ENCODE measurements at places on chromosomes 1 and 21.

GRCh38 chr21:33931799-33932390, 16.3 kb upstream of the ATP5PO start:
- DNase-seq: peak; percentile 48

DNA sequence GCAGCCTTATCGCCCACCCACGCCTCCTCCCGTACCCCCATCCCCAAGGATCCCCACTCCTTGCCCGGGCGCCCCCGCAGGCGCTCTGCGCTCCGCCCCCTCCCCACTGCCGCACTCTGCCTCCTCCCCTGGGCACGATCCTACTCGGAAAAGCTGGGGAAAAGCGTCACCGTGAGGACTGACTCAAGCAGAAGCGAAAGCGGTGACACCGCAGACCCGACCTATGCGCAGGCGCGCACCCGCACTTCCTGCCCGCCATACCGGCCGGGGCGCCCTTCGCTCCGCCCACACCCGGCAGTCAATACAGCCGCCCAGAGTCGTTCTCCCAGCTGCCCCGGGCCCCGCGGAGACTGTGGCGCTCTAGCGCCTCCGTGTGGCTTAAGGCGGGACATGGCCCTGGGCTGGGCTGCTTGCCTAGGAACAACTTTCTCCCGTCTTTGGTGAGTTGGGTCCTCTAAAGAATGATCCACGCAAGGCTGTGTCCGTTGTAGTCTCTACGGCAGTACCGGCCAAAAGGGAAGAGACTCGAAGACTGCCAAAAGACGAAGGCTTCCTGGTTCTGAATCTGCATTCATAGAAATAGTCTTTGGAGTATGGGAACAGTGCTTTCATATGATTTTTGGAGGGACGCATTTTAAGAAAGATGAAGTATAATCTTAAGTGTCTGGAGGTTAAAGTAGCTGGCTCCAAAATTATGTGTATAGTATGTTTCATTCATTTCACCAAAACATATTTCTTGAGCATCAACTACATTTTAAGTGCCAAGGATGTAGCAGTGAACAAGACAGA, at the start of gene OMA1:
OMA1 (minus strand) TSS at position 207 of the 789 bp plus-strand sequence. CDS start 7,432 bp downstream, outside the sequence.
- peak; percentile 97 for DNase-seq

DNA sequence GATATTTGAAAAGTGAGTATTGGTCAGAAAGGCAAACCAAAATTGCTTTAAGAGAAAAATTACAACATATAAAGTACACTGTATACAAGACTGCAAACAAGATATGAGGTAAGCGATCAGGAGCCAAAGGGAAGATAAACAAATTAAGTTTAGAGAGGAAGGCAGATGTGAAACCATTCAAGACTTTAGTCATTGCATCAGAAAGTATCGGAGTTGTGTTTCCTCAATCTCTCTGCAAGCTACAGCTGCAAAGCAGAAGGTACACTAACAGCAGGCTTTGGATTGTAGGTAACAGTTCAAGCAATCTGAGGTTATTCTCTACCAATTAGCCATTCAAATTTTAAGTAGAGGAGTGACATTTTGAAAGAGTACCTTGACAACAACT, 21.3 kb upstream of the TLCD4 start:
- DNase-seq: no peak

DNA sequence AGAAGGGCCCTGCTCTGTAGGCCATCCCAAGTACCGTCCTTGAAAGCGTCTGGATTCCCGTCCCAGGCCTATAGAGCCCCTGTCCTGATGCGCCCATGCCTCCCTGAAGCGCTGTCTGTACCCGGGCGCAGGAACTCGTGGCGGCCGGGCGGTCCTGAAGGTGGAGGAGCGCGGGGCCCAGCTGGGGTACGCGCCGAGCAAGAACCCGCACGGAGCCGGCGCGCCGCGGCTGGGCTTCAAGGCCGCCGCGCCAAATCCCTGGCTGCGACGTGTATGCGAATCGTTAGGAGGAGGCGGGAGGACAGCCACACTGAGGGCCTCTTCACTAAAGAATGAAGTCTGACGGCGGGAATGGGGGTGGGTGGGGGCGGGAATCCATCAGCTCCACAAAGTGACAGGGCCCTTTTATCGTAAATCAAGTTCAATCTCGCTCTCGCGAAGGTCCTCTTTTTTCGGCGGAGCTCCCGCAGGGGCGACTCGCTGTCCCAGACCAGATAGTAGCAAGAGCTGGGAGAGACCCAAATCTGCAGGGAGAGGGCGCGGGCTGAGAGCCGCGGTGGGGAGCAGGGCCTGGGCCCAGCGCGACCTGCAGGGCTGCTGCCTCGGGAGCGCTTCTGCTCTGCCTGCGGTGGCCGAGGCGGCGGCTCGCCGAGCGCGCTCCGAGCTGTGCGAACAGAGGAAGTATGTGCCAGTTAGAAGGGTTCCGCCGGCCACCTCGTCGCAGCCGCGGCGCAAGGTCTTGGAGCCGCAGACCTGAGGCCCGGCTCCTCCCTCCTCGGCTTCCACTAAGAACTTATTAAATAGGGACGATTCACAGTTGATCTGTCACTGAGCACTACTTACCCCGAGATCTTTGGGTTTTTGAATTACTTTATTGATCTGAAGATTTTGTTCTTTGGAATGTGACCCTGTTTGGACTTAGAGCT, 10.4 kb downstream of the BARHL2 start:
- peak; percentile 71 for DNase-seq

DNA sequence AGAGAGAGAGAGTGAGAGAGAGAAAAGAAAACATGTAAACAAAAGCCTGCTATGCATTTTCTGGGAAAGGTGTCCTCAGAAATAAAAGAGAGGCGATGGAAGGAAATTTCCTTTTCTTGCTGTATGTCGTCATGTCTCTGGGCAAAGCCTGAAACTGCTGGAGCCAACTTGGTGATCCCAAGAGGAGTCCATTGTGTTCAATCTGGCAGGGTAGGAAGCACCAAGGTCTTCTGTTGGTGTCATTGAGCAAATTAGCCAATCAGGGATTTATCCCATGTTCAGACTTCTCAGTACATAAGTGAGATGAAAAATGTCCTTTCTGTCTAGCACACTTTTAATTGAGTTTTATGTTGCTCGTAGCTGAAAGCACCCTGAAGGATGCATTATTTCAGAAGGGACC, 260.0 kb upstream of the KAZN start:
- DNase-seq: no peak

- DNase-seq: no peak
Measured at GRCh38 chr1:46539972-46540371, 11.5 kb downstream of the KNCN start.

- DNase-seq: no peak
Measured at GRCh38 chr1:172142324-172142723, 278.2 kb upstream of the C1orf105 start.

DNA sequence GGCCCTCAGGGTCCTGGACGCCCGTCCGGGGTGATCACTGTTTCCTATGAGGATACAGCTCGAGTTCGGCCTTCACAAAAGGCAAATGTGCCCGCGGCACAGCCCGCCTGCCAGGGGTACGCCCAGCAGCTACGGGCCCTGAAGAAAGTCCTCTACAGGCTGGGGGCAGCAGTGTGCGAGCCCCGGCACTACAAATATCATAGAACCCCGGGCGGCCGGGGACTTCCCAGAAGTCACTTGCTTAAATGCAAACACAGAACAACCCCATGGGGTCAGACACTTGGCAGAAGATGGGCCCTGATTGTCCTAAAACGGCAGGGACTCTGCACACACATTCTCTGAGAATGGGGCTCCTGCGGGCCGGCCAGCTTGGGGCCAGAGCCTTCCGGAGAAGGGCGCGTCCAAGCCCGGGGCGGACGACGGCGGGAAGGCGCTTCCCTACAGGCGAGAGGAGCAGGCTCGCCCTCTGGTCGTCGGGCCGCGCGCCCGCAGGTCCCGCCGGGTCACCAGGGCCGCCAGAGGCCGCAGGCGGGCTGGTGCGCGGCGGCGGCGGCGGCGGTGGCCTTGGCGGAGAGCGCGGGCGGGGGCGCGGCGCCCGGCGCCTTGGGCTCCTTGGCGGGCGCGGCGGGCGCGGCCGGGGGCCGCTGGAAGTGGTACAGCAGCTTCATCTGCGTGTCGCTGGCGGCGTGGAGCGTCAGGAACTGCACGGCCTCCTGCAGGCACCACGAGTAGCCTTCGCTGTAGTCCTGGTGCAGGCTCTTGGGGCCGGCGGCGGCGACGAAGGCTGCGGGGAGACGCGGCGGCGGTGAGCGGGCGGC, 888 bp downstream of the HES5 start:
- no peak for DNase-seq

- peak; percentile 18 for DNase-seq
Measured at GRCh38 chr1:153192697-153193096, 10.5 kb upstream of the LELP1 start.

DNA sequence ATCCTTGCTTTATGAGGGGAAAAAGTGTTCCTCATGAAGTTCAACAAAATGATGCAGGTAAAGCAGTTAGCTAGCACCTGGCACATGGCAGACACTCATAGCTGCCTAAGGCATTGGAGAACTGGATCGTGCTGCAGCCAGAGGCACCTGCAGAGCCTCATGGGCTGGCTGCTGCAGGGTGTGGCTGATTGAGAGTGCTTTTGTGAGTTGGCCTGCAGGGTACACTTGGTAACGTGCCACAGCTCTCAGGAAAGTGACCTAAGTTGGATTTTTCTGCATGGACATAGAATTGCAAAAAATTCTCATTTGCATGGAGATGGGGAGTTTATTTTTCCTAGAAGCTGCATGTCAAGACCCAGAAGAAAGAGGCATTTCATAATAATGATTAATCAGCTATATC, 31.6 kb upstream of the IL20 start:
- no peak for DNase-seq

- DNase-seq: no peak
Measured at GRCh38 chr21:40640266-40640789, 206.6 kb downstream of the DSCAM start.

GRCh38 chr1:117644696-117645311, 39.0 kb downstream of the TENT5C start:
- no peak for DNase-seq

- no peak for DNase-seq
Measured at GRCh38 chr1:29256979-29257804, 20.9 kb downstream of the PTPRU start.

DNA sequence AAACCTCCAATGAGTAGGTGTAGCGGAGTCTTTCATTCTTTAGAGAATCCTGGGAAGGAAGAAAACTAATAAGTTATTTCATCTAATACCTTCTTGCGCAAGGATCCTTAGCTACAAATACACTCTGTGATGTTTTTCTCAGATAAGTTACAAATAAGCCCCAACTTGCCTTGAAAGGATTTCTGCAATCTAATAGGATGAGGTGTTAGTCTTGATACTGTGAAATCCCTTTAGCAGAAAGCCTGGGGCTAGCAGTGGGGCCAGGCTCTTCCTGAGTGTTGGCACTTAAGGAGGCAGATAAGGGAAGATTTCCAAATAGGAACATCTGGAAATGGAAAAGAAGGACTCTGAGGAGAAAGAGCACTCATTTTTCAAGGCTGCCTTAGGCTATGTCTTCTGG, 168.0 kb upstream of the DAB1 start:
- no peak for DNase-seq

- DNase-seq: no peak
Measured at GRCh38 chr21:34133392-34133791, 60.0 kb downstream of the MRPS6 start.

GRCh38 chr1:233025157-233025556, 74.7 kb downstream of the NTPCR start:
- peak; percentile 54 for DNase-seq

DNA sequence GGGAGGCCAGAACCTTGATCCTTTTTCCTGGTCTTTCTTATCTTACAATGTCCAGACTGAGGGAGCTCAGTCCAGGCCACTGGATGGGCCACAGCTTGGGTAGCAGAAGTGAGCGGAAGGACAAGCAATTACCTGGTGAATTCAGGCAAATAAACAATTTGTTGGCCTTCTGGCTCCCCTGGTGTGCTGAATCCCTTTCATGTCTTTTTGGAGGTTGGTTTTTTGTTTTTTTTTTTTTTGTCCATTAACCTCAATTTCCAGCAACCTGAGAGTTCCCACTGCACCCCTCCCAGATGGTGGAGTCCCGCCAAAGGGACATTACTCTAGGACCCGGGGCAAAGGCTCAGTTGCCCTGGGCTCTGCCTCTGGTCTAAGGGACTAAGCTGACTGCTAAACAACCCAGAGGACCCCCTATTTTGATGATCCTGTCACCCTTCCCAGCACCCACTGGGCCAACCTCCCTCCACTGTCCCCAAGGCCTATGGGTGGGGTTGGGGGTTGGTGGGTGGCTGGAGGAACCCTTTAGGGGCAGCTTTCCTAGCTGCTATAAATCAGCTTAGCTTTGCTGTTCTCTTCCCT, 85.5 kb downstream of the KCND3 start:
- no peak for DNase-seq

- DNase-seq: peak; percentile 54
Measured at GRCh38 chr1:87329526-87330056, 911 bp downstream of the LMO4 start.

GRCh38 chr1:211680752-211681327, 5.4 kb upstream of the NEK2 start:
- peak; percentile 80 for DNase-seq

- no peak for DNase-seq
Measured at GRCh38 chr1:78072216-78072615, 26.4 kb downstream of the GIPC2 start.

DNA sequence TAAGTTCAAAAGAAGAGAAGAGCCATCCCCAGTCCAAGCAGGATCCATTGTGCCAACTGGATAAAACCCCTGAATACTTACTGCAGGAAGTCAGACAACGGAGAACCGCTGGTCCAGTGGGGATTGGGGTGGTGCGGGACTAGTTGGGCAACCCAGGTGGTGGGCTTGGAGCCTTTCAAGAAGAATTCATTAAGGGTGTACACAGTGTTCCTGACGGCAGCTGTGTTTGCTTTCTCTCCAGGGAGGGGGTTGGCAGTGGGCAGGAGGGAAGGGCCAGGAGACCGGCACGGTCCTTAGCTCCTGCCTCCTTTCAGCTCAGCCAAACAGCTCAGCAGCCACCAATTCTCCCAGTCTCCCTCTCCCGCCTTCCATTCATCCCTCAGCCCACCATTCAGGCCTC, 7.1 kb upstream of the CDK18 start:
- no peak for DNase-seq

DNA sequence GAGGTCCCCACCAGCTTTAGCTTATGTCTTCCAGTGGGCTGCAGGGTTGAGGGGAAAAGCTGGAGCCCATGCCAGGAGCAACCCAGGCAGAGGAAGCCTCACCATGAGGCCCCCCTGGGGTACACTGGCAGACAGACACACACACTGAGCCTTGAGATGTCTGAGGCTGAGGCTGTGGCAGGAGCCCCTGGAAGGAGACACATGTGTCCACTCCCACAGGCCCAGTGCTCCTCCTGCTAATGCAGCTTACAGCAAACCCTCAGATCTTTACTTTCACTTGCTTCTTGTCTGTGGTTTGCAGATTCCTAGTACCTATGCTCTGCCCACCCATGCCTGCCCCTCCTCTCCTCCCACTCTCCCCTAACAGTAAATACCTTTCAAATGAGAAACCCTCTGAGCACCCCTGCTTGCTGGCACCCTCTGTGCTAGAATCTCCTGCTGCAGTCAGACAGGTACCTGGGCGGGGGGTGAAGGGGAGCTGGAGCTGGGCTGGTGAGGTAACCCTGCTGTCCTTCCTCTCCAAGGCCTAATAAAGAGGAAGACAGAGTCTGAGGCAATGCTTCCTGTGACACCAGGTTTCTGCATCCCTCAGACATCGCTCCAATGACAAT, 63.4 kb upstream of the NEK2 start:
- peak; percentile 28 for DNase-seq

- DNase-seq: no peak
Measured at GRCh38 chr1:181392613-181393220, 90.6 kb upstream of the CACNA1E start.

Measured in KBM-7 (cell line).